ENCODE measurements at places on chromosomes 3 and 15.

GRCh38 chr3:64426551-64426950, 201.3 kb upstream of the PRICKLE2 start:
- no peak for DNase-seq

GRCh38 chr3:150150633-150151032, 179.9 kb upstream of the PFN2 start:
- no peak for DNase-seq

- DNase-seq, result no peak
These were observed 62.2 kb upstream of the CTSH start for GRCh38 chr15:79007066-79007465.

- DNase-seq, result no peak
These were observed 216.8 kb downstream of the RSL24D1 start for GRCh38 chr15:54979964-54980363.

DNA sequence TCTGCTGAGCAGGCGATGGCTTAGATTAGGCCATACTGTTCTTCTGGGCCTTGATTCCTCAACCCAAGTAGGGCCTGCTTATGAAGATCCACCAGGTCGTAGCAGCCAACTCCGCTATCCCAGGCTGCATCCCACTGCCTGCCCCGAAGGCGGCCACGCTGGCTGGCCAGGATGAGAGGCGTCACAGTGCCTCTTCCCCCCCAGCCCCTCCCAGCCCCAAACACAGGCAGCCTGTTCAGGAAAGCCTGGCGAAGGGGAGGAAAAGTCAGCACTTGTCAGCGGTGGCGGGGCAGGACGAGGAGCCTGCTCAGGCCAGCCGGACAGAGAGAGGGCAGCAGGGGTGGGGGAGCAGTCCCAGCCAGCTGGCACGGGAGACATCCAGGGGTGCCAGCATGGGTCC, 11.2 kb downstream of the PTH1R start:
- DNase-seq, result no peak

DNA sequence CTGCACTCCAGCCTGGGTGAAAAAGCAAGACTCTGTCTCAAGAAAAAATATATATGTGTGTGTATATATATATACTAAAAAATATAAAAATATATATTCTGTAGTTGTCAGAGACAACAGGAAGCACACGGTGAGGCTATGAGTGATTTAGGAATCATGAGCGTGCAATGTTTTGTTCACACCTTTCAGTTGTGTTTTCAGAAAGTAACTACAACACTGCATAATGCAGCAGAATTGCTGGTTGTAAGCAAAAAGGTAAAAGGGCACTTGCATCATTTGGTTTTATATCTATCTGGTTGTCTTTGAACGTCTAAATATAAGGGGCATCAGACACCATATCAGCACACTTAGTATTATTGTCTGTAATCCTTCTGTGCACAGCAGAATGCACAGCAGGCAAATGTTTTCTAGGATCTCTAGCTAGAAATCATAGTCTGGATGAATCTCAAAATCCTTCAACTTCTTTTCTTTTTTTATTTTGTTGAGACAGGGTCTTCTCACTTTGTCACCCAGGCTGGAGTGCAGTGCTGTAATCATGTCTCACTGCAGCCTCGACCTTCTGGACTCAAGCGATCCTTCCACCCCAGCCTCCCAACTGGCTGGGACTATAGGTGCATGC, 44.8 kb downstream of the CCR3 start:
- DNase-seq, result no peak

DNA sequence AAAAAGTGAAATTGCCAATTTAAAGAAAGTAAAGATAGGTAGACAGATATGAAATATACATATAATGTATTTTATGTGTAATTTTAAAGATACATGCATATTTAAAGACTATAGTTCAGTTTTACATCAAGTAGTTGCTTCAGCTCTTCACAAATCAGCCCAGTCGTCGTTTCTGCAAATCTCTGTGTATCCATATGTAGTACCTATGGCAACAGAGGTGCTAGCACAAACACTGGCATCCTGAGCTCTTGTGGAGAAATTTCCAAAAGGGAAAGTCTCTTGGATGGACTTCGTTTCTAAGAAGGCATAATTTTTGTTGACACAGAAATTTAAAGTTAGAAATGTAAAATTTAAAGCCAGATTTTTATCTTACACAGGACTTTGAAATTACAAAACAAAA, 1284.7 kb downstream of the ROBO1 start:
- no peak for DNase-seq

DNA sequence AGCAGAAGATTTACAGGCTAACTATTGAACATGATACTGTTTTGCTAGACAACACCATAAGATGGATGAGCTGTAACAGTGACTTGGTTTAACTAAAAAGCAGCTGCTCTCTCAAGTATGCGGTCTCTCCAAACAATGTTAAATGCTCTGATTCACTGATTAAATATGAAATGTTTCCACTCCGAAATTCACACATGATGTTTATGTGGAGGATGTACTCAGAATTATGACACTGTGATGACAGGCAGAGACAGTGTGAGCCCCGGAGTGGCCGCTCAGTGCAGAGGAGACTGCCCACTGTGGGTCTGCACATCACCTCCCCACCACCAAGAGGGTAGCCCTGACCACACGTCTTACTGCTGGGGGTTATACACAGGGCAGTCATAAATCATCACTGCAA, 83.9 kb upstream of the MEX3B start:
- no peak for DNase-seq

DNA sequence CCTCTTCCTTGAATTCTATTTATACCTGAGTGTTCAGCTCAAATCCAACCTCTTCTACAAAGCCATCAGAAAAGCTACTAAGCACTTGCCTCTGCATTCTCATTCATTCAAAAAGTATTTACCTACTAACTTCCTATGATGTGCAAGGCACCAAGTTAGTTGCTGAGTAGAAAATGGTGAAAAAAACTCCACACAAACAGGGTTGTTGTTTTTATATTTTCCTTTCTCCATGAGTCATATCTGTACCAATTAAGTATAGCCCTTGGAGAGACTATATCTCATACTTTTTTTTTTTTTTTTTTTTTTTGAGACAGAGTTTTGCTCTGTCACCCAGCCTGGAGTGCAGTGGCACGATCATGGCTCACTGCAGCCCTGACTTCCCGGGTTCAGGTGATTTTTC, 67.7 kb downstream of the IGF2BP2 start:
- no peak for DNase-seq
